NCI-H510A (cell line): ENCODE measurements at places on chromosomes 12 and 14.

GRCh38 chr12:125245581-125246557 is 180.6 kb downstream of the AACS start:
- DNase-seq: no peak

DNA sequence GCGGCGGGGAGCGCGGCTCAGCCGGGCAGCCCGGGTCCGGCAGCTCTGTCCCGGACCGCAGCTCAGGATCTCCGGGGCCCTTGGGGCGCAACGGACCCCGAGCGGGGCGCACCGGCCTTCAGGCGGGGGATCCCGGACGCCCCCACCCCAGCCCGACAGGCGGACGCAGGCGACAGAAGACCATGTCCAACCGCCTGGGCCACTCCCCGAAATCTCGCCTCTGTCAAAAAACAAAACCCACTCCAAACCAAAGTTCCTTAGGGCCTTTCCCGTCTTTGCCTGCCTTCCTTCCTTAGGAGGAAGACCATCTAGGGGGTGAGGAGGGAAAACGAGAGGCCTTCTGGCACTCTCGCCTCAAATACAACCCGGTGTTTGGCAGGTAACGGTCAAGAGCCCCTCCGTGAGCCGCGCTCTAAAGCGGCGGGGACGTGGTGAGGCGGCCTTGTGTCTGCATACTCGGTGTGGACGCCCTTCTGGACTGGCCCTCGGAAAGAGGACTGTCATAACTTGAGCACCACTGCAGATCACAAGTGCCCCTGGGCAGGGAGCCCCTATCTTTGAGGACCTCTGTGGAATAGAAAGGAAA is 604 bp downstream of the HCFC2 start:
- DNase-seq: no peak

DNA sequence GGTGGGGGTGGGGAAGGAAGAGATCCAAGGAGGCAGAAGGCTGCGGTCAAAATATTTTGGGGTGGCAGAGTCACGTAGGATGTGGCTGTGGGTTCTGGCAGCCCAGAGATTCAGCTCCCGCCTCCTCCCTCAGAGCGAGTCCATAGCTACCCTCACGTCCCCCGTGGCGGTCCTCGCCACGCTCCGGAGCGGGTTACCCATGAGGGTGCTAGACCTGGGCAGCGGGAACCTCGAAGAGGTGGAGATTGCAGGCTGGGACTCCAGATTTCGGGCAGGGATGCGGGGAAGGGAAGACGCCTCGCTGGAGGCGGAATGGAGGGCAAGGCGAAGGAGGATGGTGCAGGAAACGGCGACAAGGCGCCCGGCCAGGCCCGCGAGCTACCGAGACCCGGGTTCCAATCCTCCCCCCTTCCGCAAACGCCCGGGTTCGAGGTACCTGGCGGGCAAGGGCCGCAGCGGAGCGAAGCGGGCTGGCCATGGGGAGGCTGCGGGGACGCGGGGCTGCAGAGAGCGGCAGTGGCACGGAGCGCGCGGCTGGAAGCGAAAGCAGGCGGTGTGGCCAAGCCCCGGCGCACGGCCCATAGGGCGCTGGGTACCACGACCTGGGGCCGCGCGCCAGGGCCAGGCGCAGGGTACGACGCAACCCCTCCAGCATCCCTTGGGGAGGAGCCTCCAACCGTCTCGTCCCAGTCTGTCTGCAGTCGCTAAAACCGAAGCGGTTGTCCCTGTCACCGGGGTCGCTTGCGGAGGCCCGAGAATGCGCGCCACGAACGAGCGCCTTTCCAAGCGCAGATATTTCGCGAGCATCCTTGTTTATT is 46.2 kb downstream of the BCAT1 start:
- no peak for DNase-seq

GRCh38 chr12:13713556-13714410 is 267.6 kb downstream of the GRIN2B start:
- DNase-seq: no peak

- no peak for DNase-seq
Observed at GRCh38 chr12:47835831-47836155, 16.1 kb upstream of the HDAC7 start.

DNA sequence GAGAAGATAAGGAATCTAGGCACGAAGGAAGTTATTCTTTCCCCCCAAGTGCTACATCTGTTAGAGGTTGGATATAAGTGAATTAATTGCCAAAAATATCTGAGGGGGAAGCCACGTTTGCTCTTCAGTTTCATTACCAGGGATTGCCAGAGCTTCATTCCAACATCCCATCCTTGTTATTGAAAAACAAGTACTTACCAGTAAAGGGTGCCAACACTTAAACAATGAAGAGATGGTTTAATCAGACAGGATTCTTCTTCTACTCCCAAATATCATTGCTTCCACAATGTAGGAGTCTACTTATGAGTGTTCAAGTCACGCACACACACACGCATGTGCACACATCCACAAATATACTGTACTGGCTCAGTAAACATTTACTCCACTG is 312.4 kb downstream of the RPAP3 start:
- DNase-seq: no peak

DNA sequence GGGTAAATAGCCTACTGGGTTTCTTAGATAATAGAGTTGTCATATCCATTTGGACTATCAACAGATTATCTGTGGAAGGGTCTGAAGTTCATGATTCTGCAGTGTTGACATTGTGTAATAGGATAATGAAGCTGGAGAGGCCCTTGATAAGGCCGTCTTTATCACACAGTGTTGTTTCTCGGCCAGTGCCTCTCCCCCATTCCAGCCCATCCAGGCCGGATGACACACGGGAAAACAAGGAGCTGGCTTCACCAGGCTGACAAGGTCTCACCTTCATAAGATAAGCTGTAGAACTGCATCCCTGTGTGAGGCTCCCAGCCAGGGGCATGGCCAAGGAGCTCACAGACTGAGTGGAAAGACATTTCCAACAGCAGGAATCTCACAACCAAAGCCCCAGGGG is 8.7 kb upstream of the EML1 start:
- no peak for DNase-seq

DNA sequence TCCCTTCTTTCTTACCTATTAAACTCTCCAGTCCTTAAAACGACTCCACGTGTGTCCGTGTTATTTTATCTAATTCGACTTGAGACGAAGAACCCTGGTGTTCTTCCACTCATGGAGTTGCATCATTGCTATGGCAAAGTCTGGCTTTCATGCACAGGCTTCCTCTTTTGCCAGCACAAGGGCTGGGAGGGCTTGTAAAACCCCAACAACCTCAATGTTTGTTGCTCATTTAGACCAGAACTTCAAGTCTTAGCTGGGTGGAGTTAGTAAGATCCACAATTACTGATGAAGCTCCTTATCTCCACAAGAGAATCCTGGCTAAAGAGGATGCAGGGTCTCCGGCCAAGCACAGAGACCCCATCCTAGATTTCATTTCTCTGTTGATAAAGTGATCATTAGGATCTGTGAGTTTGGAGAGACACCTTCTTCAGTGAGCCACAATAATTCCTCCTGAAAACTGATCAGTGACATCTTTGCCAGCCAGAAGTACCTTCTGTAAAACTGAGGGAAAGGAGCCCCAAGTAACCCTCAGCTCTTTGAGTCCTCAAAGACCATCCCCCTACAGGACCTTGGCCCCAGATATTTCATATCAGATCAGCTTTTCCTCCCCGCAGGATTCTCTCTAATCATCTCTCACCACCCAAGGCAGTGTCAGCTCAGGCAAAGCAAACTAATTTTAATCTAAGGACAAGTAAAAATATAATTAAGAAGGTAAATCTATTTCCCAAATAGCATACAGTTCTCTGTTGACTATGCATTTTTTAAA is 514.6 kb downstream of the FUT8 start:
- DNase-seq: no peak

GRCh38 chr12:31962076-31962475 is 2.9 kb downstream of the RESF1 start:
- DNase-seq: no peak

- DNase-seq: no peak
Observed at GRCh38 chr14:93688239-93688666, 100.0 kb downstream of the PRIMA1 start.

GRCh38 chr14:36493761-36494160 is 26.3 kb downstream of the NKX2-1 start:
- no peak for DNase-seq

- no peak for DNase-seq
Observed at GRCh38 chr12:10140001-10140400, 10.0 kb upstream of the CLEC7A start.
